ENCODE measurements at places on chromosomes 7 and 10.
A peak's percentile ranks its signal among the peaks of the same experiment; 100 is the strongest.

DNA sequence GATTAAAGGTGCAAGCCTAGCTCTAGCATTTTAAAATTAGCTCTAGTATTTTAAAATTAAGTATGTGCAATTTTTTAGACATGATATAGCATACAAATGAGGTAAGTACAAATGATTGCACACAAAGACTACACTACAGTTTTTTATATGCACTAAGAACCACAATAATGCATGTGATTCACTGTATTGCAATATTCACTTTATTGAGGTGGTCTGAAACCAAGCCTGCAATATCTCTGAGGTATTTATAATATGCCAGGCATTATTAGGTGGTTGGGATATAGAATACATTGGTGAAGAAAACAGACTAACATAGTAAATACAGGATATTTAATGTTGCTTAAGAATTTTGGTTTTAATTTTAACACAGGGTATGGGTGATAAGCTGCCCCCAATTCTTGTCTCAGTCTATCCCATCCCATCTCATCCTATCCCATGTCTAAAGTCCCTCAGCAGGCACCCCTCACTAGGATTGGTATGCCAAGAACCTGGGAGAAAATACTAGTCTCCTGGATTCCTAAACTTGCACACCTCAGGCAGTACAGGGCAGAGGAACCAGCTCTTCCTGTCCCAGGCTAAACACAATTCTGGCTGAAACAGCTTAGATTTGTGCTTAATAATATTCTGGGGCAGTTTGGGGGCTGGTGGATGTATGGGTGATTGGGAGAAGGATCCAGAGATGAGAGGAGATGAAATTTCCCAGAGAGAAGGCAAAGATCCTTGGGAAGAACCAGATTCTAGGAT is 90.4 kb downstream of the HIPK2 start:
- DNase-seq, result no peak

GRCh38 chr7:33874943-33875342 is 30.4 kb upstream of the BMPER start:
- DNase-seq, result no peak

- no peak for DNase-seq
These were observed 201.1 kb upstream of the PLXNA4 start for GRCh38 chr7:132777414-132777813.

- DNase-seq, result no peak
These were observed 212.4 kb upstream of the YAE1 start for GRCh38 chr7:39353615-39354376.

- DNase-seq, result no peak
These were observed 32.8 kb downstream of the CPED1 start for GRCh38 chr7:121020989-121021969.

GRCh38 chr7:6359734-6360133 is 87.3 kb upstream of the CYTH3 start:
- no peak for DNase-seq

DNA sequence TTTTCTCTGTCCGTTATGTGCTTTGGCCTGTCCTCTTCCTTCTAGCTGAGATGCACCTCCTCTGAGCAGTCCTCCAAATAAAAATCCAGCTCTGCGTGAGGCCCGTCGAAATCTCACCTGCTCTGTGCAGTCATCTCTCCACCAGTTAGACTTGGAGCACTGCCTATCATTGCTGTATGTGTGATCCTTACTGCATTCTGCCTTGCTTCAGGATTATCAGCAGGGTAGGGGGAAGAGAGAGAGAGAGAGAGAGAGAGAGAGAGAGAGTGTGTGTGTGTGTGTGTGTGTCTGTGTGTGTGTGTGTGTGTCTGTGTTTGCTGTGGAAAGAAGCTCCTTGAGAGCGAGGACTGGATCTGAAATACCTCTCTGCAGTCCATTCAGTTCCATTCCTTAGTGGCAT is 129.4 kb downstream of the CCNY start:
- no peak for DNase-seq

DNA sequence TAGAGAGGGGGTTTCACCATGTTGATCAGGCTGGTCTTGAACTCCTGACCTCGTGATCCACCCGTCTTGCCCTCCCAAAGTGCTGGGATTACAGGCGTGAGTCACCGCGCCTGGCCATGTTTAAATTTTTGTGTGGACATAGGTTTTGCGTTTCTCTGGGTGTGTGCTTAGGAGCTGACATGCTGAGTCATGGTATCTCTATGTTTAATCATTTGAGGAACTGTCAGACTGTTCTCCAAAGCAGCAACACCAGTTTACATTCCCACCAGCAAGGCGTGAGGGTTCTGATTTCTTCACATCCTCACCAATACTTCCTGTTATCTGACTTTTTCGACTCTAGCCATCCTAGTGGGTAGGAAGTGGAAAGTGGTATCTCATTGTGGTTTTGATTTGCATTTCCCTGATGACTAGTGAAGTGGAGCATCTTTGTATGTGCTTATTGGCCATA is 153.7 kb downstream of the DNAJB6 start:
- DNase-seq, result no peak

DNA sequence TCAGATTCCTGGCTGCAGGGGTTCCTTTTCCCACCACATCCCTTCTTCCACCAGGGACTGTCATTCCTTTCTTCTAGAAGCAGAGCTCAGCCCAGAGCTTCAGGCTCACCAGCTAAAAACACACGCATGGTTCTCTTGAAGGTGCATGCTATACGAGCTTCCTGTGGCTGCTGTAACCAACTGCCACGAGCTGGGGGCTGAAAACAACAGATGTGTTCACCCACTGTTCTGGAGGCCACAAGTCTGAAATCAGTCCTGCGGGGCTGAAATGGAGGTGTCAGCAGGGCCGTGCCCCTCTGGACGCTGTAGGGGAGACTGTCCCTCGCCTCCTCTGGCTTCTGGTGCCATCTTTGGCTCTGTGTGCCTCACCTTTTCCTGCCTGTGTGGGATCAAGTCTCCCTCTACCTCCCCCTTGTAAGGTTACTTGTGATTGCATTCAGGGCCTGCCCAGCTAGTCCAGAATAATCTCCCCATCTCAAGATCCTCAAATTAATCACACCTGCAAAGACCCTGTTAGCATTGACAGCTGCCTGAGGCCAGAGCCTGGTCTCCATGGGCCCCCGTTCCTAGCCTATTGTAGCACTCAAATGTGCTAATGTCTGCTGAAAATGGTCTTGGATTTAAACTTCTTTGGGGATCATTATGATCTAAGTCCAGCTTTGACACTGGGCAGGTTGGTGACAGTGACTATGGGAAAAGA is 13.7 kb downstream of the RAB19 start:
- DNase-seq, result no peak

GRCh38 chr10:132481690-132482089 is 55.9 kb upstream of the INPP5A start:
- DNase-seq, result no peak

- no peak for DNase-seq
These were observed 736 bp downstream of the SKIDA1 start for GRCh38 chr10:21524526-21525366.

DNA sequence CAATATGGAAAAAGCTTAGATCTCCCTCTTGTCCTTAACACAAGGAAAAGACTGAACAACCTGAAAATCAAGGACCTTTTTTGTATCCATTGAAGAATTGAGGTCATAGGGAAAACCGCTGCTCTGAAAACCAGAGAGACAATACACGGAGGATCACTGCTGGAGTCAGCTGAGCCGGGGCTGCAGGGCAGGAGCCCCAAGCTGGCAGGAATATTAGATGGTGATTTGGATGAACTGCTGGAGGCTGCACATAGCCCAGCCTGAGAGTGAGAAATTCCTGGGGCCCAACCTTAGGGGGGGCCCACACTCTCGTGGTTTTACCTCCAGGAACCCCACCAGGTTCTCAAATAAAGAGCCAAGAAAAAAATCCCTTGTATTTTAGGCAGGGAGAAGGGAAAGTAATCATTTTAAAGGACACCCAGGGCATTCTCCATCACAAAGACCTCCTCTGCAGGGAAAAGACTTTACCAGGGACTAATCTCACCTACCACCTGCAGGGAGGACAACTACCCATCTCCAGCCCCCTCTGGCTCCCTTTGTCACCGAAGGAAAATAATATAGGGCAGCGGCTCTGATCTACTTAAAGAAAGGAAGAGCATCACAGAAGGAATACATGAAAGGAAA is 55.4 kb upstream of the RNF32 start:
- DNase-seq, result no peak

GRCh38 chr10:124842721-124843120 is 41.1 kb downstream of the ABRAXAS2 start:
- DNase-seq, result no peak

DNA sequence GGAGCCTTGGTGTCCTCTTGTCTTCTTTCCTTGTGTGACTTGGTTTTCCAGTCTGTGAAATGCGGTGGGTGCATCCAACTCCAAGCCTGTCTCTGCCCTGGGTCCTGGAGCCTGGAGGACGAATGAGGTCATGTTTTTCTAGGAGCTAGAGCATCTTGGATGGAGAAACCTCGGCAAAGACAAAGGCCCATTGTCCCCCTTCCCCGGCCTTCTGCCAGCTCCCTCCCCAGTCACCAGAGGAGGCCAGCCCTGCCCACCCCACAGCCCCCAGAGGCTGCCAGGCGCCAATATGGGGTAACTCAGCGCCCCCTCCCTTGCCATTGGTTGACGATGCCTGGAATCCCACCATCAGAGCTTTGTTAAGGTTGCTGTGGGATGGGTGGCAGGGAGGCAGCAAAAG is 40.4 kb downstream of the KCTD7 start:
- DNase-seq, result no peak

GRCh38 chr10:20115894-20116293 is 299.7 kb downstream of the PLXDC2 start:
- DNase-seq, result no peak

DNA sequence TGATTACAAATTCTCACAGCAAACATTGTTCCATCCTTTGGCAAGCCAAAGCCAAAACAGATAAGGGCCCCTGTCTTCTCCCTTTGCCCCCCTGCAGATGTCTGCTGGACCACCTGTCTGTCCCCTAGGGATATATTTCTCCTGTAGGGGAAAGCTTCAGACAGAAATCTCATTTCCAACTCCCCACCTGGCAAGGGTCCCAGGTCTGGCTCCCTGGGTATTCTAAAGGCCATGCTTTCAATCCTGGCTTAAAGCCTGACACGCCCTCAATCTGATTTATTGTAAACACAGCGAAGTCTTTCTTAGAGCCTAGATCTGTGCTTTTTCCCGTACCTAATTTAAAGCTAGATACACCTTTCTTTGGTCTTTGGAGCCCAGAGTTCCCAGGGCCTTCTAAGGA is 66.1 kb downstream of the KCNMA1 start:
- DNase-seq, result no peak

GRCh38 chr10:85429126-85429525 is 937.5 kb downstream of the GRID1 start:
- DNase-seq, result no peak

DNA sequence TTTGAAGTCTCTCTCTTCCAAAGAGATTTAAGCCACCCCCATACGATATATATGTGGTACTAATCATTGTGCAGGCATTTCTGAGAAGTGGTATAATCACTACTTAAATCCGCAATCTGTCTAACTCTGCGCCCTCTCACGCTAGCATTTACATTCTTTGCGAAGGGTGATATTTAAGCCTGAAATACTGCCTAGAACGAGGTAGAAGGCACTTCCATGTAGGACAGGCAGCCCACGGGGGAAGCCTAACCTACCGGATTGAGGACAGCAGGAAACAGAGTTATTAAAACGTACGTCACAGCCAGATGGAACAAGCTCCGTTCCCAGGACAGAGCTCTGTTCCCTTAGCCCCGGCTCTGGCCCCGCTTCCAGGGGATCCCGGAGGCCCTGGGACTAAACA is 59.3 kb upstream of the ECHDC3 start:
- DNase-seq, result no peak

- no peak for DNase-seq
These were observed 231.5 kb upstream of the GLI3 start for GRCh38 chr7:42468471-42468870.

DNA sequence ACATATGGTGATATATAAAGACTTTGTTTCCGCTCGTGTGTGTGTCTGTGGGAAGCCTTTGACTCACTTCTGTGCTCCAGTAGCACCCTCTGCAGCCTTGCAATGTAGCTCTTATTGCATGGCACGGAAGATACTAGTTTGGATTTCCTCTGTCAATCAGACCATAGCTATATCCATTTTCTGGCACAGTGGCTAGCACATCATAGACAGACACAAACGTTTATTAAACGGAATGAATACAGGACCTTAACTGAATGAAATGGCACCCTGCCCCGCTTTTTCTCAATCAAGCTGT is 124.0 kb upstream of the PTPN20 start:
- DNase-seq, result peak; percentile 10

- DNase-seq, result no peak
These were observed 149.0 kb downstream of the NRCAM start for GRCh38 chr7:108307194-108307593.

GRCh38 chr10:69574571-69574978 is 1.4 kb upstream of the NEUROG3 start:
- no peak for DNase-seq

- DNase-seq, result no peak
These were observed 228.9 kb upstream of the TCF7L2 start for GRCh38 chr10:112721080-112721698.

DNA sequence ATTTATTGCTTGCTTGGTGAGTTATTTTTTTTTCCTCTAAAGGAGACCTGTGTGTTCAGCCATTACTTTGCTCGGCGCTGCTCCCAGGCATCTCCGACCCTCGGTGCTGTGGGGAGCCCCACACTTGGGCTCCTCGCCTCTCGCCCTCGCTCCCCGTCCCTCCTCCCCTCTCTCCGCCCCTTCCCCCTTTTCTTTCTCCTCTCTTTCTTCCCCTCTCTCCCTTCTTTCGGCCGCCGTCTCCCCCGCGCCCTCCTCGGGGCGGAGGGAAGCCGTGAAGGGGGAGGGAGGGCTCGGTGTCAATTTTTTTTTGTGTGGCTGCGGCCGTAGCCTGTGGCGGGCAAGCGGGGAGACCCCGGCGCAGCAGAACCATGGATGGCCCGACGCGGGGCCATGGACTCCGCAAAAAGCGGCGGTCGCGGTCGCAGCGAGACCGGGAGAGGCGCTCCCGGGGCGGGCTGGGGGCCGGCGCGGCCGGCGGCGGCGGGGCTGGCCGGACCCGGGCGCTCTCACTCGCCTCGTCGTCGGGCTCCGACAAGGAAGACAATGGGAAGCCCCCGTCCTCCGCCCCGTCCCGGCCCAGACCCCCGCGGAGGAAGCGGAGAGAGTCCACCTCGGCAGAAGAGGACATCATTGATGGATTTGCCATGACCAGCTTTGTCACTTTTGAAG is 1.1 kb downstream of the AUTS2 start:
- no peak for DNase-seq

- DNase-seq, result no peak
These were observed 61.5 kb downstream of the IQUB start for GRCh38 chr7:123472750-123473445.

GRCh38 chr7:30800785-30801252 is 29.6 kb downstream of the MINDY4 start:
- DNase-seq, result no peak

DNA sequence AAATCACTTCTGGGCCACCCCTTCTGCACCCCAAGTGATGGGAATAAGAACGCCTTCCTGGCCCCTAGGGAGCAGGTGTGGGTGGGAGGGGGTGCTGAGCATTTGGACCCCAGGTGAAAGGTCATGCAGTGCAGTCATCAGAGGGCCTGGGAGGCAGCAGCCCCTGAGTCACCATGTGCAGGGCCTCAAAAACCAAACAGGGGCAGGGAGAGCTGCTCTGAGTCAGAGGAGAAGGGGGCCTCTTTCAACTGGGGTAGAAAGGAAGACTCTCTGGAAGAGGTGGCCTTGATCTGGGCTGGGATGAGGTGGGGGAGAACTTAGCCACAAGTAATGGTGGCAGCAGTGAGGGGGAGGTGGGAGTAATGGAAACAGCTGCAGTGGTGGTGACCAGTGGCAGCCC is 164.3 kb downstream of the BUB3 start:
- no peak for DNase-seq
